ENCODE measurements at places on chromosomes 1 and 21.

- DNase-seq = no peak
Measured at GRCh38 chr1:200415789-200416593, 6.2 kb upstream of the ZNF281 start.

DNA sequence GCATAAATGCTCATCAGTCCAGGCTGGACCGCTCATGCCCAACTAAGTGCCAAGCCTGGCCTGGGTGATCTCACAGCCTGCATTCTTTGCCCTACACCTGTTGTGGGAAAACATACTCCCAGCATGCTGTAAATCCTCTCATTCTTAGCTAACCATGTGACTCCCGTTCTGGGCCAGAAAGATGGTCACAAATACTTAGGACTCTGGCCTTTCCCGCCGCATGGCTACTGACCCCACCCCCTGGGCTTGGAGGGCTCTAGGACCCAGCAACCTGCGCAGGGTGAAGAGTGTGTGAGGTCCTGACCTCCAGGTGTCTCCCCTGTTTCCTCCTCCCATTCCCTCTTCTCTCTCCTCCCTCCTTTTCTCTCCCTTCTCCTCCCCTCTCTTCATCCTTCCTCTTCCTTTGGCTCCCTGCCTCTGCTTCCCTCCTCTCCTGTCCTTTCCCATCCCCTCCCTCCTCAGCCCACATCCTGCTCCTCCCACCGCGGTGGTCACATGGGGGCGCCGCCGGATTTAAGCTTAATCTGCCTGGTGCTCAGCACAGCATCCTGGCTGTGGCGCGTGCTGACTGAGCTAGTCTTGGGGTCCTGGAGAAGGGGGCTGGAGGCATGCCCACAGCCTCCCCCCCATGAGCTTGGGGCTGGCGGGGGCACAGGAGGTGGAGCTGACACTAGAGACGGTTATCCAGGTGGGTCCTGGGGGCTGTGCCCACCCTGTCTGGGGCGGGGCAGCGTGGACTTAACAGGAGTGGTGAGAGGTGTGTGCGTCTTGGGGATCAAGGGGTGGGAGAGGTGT lies at the start of gene CROCC:
Gene CROCC (plus strand): TSS at position 541 of the 795 bp plus-strand sequence. CDS start 88 bp downstream, at position 629.
- DNase-seq = peak; percentile 34

GRCh38 chr1:227763246-227764018 lies 28.2 kb downstream of the SNAP47 start:
- DNase-seq = no peak

- DNase-seq = no peak
Measured at GRCh38 chr1:64363111-64363510, 106.8 kb upstream of the CACHD1 start.

DNA sequence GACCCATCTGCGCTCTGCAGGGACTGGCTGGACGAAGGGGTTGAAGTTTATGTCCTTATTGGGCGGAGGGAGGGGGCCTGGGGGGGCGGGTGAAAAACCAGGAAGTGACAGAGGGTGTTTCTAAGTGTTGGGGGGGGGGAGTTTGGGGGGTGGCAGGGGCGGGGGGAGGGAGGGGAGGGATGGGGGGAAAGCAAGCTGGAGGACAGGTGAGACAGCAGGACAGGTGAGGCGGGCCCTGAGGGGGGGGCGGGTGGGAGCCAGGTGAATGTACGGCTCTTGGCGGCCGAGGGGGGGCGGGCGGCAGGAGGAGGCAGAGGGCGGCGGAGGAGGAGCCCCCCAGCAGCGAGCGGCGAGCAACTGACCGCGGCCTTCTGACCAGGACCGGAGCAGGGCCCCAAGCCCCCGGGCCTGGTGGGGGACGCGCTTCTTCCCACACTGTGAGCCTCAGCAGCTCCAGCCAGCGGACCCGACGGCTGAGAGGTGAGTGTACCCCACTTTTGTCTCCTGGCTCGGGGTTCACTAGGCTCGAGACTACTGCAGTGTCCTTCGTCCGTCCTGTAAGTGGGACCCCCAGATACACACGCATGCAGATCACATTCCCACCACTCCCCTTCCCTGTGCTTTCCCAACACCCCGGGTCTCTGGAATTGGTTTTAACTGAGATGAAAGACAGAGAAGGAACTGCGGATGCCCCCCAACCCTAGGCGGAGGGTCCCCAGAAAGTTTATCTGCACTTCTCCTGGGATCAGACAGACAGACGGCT lies at the start of gene ZBTB7B:
Gene ZBTB7B (plus strand): TSS at position 339 of the 763 bp plus-strand sequence. CDS start 11,859 bp downstream, outside the sequence.
- DNase-seq = no peak

DNA sequence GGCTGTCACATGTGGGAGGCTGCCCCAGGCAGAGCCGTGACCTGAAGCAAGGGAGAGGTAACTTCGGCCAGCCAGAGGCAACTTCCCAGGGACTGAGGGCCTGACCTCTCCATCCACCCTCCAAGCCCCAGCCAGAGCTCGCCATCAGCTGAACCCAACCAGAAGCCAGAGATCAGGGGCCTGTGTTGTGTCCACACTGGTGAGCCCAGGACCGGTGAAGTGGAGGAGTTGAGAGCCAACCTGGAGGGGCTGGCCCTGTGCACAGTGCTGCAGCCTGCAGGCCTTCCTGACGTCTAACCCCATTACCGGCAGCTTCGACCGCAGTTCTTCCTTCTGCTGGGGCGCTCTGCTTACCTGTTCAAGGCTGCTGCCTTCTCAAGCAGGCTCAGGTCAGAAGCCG lies 19.6 kb upstream of the PDE9A start:
- no peak for DNase-seq

GRCh38 chr1:8424539-8425116 lies 106.7 kb downstream of the SLC45A1 start:
- DNase-seq = peak; percentile 82

DNA sequence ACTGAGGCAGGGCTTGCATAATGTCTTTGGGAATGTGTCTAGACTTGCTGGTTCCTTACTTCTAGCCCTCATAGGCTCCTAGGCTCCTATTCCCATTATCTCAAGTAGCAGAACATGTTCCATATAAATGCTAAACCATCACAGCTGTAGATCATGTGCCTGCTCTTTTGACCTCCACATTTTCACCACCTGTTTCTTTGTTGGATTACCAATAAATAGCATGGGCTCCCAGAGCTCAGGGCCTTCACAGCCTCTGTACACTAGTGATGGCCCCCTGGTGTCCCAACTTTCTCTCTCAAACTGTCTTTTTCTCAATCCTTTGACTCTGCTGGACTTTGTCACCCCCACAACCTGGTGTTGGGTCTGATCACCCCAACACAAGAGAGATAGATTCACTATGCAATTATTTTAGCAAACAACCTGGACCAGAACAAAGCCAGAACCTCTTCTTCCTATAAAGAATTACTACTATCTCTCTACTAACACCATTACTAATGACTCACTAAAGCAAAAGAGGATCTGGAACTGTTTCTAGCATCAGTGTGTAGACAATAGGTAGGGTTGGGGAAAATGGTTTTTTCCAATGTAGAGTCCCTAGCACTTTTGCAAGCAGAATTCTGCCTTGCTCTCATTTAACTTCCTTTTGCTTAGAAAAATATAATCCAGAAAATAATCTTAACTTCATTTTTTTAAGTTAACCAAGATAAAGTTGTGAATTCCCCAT lies 51.7 kb downstream of the WLS start:
- no peak for DNase-seq
